Gastroesophageal sphincter (tissue), 4 donors: ENCODE measurements at places on chromosomes 12 and 14. TPM values are rescaled to one million over a fixed set of nuclear protein-coding genes. Genes with fewer than 3 reads are reported as not detected.
A peak's percentile ranks its signal among the peaks of the same experiment; 100 is the strongest.

GRCh38 chr12:39623919-39624318, 4.3 kb upstream of the ABCD2 start:
- ATAC-seq, result no peak

GRCh38 chr12:117125272-117125613, 26.0 kb upstream of the TESC start:
- no peak for ATAC-seq

DNA sequence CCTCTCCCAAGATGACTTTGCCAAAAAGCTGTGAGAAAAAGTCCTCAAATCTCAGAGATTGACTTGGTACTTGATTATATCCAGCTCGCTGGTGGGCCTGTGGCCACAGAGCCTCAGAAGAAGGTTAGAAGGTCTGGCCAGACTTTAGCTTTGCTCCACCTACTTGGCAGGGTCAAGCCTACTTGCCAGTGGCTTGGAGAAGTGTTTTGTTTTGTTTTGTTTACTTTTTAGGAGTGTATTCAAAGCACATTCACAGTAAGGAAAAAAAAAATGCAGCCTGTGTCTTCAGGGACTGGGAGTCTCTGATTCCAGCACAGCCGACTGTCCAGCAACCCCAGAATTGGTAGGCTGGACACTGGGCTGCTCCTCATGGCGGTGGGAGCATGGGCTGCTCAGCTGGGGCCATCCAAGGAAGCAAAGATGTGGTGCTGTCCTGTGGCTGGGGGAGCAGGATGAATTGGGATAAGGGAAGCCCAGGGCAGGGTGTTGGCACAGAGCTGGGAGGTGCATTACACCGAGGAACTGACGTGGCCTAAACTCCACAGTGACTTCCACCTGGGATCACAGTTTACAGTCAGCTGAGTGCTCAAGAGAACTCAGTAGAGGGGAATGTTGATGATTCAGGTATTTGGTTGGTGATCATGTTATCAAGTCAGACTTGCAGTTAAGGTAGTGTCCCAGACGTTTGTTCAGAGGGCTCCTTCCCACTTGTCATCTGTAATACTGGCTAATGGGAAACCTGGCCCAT, 73.5 kb downstream of the PPP2R5C start:
- no peak for ATAC-seq

Gene SERPINA6
- not detected for total RNA-seq

DNA sequence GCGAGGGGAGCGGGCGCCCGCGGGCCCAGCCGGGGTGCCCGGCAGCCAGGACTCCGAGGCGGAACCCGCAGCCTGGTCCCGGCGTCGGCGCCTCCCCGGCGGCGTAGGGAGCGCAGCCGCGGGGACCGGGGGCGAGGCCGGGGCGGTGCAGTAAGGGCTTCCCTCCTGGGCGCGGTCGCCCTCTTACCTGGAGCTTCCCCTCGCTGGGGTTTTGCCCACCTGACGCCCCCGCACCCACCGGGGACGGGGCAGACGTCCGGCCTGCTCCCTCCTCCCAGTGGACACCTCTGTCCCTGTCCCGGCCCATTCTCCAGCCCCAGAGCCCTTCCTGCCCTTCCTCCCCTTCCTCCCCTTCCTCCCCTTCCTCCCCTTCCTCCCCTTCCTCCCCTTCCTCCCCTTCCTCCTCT, 413 bp upstream of the TUBA1C start:
- peak; percentile 54 for ATAC-seq

DNA sequence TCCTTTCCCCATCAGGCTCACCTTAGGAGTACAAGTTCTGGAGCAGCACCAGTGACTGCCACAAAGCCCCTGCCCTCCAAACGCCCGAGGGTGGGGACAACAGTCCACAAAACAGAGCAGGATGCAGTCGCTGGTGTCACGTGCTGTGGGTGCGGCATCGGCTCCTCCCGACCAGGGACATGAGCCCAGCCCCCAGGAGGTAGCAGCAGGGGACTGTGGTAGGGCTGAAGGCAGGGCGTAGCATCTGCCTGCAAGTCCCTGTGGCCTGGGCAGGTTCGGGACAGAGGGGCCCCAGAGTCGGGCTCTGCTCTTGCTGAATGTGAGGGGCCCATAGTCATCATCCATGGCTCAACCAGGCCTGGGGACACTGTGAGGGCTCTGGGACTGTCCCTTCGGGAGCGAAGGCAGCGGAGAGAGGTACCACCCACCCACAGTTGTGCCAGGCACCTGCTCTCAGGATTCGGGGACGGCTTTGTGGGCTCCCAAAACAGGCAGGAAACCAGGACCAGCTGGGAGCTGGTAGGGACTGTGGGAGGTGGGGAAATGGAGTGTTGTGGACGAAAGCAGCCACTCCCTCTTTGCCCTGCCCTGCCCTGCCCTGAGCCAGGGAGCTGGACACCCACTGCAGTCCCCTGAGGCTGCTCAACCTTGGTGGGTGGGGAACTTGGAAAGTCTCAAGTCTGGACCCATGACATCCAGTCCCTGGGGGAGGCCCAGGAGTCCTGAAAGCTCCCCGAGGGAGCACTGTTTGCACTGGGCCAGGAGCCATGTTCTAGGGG, 30.7 kb downstream of the FBRSL1 start:
- ATAC-seq, result no peak

Gene TAS2R8
- total RNA-seq, result not detected

DNA sequence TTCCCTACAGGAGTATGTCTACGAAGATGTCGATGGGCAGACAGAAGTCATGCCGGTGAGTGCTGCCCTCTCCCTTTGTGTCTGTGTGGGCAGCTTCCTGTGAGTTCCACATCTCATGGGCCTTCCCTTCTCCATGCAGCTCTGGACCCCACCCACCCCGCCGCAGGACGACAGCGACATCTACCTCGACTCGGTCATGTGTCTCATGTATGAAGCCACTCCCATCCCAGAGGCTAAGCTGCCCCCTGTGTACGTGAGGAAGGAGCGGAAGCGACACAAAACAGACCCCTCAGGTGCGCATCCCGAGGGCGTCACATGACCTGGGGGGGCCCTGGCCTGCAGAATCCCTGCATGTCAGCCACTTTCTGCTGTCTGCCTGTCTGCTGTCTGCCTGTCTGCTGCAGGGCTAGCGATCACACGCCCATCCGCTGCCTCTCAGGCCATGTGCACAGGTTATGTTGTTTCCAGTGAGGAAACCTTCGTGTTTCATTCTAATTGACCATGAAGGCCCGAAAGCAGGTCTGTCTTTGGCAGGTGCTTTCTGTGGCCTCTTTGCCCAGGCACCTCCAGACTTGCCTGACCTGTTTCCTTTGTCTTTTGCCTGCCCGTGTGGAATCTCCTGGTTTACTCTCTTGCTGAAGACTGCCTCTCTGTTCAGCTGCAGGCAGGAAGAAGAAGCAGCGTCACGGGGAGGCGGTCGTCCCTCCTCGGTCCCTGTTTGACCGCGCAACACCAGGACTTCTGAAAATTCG, 95.1 kb downstream of the EP400 start:
- no peak for ATAC-seq

DNA sequence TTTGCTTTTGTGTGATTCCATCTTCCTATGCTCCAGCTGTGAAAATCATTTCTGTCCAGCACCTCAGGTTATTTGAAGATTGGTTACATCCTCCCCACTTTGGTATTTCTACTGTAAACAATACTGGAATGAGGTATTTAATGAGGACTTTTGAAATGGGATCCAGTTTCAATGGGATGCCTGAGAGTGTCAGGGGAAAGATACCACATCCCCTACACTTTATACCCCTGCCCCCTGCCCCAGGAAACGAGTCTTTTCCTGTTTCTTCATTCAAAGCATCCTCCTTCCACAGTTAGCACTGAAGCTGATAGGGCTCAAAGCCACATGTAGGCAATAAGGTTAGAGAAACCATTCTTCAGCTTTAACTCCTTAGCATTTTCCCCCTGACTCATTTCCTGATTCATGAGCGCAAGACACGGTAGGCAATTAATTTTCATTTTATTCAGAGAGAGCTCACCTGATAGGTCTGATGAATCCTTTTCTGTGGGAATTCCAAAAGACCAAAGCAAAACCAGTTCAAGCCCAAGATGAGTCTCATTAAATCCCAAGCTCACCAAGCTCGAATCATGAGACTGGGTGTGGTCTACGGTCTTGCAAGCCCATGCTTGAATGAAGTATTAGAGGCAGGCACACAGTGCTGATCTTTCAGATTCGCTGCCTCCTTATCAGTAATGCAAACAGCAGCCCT, 143.6 kb upstream of the CRY1 start:
- no peak for ATAC-seq

Gene OTUB2
- total RNA-seq, result 0.84 TPM

- no peak for ATAC-seq
Measured at GRCh38 chr14:79986251-79986650, 225.1 kb downstream of the DIO2 start.

GRCh38 chr14:55318694-55319093, 47.5 kb downstream of the FBXO34 start:
- ATAC-seq, result no peak

GRCh38 chr12:107317751-107318555, 224.6 kb upstream of the CRY1 start:
- ATAC-seq, result peak; percentile 42

Gene TGM1
- 3.6 TPM for total RNA-seq

Gene MYH6
- total RNA-seq, result not detected

Gene KRT5
- 4.6 TPM for total RNA-seq

Gene GPR84
- not detected for total RNA-seq

DNA sequence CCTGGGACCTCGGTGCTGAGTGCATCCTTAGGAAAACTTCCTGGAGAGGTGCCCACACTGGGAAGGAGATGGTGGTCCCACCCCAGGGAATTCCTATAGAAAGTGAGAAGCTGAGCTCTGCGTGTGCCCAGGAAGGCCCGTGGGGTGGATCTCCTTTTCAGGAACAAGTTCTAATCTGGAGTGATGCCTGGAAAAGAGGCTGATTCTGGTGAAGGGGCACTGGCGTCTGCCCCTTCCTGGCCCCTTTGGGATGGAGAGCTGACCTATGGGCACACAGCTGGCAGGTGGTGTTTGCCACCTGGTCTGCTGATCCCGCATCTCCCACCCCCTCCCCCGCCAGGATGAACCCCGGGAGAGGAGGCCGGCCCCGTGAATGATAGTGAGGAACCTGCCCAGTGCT, 142.0 kb upstream of the RTL1 start:
- ATAC-seq, result no peak

- peak; percentile 86 for ATAC-seq
Measured at GRCh38 chr14:54839701-54840119, 62.9 kb downstream of the GCH1 start.

GRCh38 chr14:31745741-31746140, 184.5 kb downstream of the NUBPL start:
- ATAC-seq, result no peak

Gene PRKD1
- total RNA-seq, result 11.9 TPM

Gene FAM90A1
- not detected for total RNA-seq

Gene CCDC177
- total RNA-seq, result not detected

DNA sequence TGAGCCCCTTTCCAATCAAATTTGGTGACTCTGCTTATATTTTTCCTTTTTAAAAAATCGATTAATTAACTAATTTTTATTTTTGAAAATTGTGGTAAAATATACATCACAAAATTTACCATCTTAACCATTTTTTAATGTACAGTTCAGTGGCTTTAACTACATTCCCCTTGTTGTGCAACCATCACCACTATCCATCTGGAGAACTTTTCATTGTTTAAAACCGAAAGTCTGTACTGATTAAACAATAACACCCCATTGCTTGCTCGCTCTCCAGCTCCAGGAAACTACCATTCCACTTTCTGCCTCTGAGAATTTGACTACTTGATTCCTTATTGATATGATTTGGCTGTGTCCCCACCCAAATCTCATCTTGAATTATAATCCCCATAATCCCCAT, 283.4 kb downstream of the C12orf75 start:
- no peak for ATAC-seq

- no peak for ATAC-seq
Measured at GRCh38 chr14:88870777-88871176, 46.3 kb downstream of the TTC8 start.

- no peak for ATAC-seq
Measured at GRCh38 chr14:65206448-65207096, 104.3 kb upstream of the MAX start.

DNA sequence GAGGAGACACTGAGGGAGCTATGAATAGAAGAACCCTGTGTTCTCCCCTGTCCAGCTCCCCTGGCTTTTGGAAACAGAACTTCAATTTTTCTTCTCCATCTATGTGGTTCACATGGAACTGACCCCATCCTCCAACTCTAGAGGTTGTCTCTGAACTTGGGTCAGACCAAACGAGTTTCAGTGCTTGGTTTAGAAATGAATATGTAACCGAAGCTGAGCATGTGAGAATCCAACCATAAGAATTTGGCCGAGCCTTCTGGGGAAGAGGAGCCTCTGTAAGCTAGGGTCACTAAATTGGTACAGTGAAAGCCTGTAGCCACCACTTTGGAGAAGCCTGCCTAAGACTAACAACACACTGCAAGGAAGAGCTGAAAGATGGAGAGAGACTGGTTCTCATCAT, 464.4 kb downstream of the ZFP36L1 start:
- ATAC-seq, result no peak

Gene KLRK1
- total RNA-seq, result 2.0 TPM

Gene CPNE6
- total RNA-seq, result not detected
